Psoas muscle (tissue), 8 donors: ENCODE measurements at places on chromosomes 7 and 10. TPM values are rescaled to one million over a fixed set of nuclear protein-coding genes. Genes with fewer than 3 reads are reported as not detected.

GRCh38 chr10:33330543-33331378, 3.7 kb downstream of the NRP1 start:
- peak overlapping the region; percentile 85 for H3K27ac ChIP-seq
- peaks cover 42% of the 10 kb centered on the region for H3K4me1 ChIP-seq
- DNase-seq, result peak; percentile 82
- H3K4me3 ChIP-seq, result peak overlapping the region; percentile 84
- no peaks in the 10 kb centered on the region for H3K27me3 ChIP-seq
- H3K36me3 ChIP-seq, result peaks cover 4% of the 10 kb centered on the region

- peaks cover 36% of the 10 kb centered on the region for H3K27me3 ChIP-seq
- H3K36me3 ChIP-seq, result no peaks in the 10 kb centered on the region
- no peaks in the 10 kb centered on the region for H3K4me1 ChIP-seq
- no peak overlapping the region for H3K27ac ChIP-seq
These were observed 51.1 kb upstream of the EBF3 start for GRCh38 chr10:130015075-130015695.

- H3K27me3 ChIP-seq, result no peaks in the 10 kb centered on the region
- no peaks in the 10 kb centered on the region for H3K4me1 ChIP-seq
- H3K27ac ChIP-seq, result no peak overlapping the region
- H3K36me3 ChIP-seq, result no peaks in the 10 kb centered on the region
These were observed 19.2 kb downstream of the SLC18A2 start for GRCh38 chr10:117260084-117260483.

The STYXL1 gene
- 15.4 TPM for total RNA-seq

The MBL2 gene
- not detected for total RNA-seq

- no peaks in the 10 kb centered on the region for H3K36me3 ChIP-seq
- H3K4me3 ChIP-seq, result no peak overlapping the region
- H3K27ac ChIP-seq, result no peak overlapping the region
- no peak for DNase-seq
- no peaks in the 10 kb centered on the region for H3K27me3 ChIP-seq
- H3K4me1 ChIP-seq, result no peaks in the 10 kb centered on the region
These were observed 19.9 kb downstream of the ANKRD22 start for GRCh38 chr10:88831709-88832108.

DNA sequence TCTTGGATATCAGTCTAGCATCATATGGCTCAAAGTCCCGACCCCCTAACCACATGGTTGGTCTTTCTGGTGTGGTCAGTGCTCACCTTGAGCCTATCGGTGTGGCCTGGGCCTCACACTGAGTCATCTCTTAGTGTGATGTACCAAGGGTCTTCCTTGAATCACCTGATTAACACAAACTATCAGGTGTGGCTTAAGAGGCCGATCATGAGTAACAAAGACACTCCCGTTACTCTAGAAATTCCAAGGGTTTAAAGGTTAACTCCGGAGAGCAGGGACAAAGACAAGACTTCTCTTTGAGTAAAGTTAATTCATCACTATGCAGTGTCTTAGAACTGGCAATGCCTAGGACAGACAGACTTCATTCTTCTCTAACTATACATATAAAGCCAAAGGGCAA, 52.3 kb upstream of the ARMC3 start:
- no peaks in the 10 kb centered on the region for H3K4me1 ChIP-seq
- no peaks in the 10 kb centered on the region for H3K27me3 ChIP-seq
- no peaks in the 10 kb centered on the region for H3K36me3 ChIP-seq
